GF-D8 (cell line): ENCODE measurements at places on chromosomes 4 and X.
A peak's percentile ranks its signal among the peaks of the same experiment; 100 is the strongest.

- no peak for DNase-seq
These were observed 24.1 kb upstream of the WFS1 start for GRCh38 chr4:6245246-6246169.

GRCh38 chrX:102517326-102517725 is 787 bp upstream of the TMSB15A start:
- DNase-seq = no peak

DNA sequence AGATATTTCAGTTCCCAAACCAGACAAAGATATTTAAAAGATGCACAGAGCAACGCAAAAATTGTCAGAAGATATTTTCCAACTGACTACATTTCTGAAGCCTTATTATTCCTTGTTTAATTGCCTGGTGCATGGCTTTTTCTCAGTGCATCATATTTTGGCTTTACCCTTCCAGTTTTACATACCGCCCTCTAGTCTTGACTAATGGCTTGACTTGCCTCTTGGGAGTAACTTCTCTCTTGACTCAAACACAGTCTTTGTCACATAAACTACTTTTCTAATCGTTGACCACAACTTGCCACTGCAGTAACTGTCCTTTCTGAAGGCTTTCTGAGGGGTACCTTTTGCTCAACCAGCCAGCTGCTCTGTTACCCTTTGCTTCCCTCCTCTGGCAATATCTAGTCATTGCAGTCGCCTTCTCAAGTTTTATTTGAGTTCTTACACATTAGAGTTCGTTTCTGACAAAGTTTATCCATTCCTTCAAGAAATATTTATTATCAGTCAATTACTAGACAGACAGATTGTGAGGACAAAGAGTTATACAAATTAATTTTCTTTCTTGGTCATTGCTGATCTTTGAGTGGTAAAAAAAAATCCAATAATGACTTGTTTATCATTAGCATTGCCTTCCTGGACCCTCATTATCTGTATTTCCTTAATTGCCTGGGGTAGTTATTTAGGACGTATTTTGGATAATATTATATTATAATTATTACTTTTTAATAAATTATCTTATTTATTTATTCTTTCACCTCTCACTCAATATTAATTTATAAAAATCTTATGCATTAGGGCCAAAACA is 506.9 kb upstream of the PCDH10 start:
- DNase-seq = no peak

- no peak for DNase-seq
These were observed at the start of gene STS for GRCh38 chrX:7147413-7147977. STS (plus strand) TSS chrX:7147712; CDS start chrX:7253200, 105,488 bp downstream.

GRCh38 chrX:154462396-154462795 is 4.3 kb downstream of the PLXNA3 start:
- no peak for DNase-seq

DNA sequence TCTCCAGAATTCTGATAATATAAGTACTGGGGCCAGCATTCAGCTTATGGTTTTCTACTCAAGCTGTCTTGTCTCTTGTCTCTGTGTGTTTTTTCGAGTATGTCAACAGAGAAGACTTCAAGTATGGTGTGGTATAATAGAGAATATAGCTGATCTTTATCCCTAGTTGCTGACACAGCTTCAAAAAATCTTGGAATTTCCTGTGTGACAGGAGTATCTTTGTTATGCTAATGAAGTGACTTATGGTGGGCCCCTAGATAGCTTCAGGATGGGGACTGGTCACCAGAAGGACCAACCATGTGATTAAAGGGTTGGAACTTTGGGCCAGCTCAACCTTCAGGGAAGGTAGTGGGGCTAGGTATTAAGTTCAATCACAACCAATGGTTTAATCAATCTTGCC is 2.9 kb downstream of the GPRASP3 start:
- DNase-seq = no peak

- DNase-seq = no peak
These were observed 394.3 kb upstream of the TRAM1L1 start for GRCh38 chr4:117479673-117480072.

GRCh38 chr4:128528793-128529553 is 241.4 kb upstream of the PGRMC2 start:
- DNase-seq = no peak

GRCh38 chr4:176134670-176135069 is 60.7 kb downstream of the SPATA4 start:
- DNase-seq = no peak

GRCh38 chr4:87042221-87042620 is 107.4 kb downstream of the AFF1 start:
- no peak for DNase-seq

GRCh38 chr4:138680256-138680655 is 335.3 kb upstream of the NOCT start:
- no peak for DNase-seq

DNA sequence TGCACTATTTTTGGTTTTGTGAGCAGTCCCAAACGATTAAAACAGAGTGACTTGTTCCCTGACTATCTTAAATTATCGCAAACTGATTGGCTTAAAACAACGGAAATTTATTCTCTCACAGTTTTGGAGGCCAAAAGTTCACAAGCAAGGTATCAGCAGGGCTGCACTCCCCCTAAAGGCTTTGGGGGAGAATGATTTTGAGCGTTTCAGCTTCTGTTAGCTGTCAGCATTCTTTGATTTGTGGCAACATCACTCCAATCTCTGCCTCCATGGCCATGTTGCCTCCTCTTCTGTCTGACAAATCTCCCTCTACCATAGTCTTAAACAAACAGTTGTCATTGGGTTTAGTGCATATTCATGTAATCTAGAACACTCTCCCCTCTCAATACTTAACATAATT is 459.6 kb upstream of the ATOH1 start:
- no peak for DNase-seq

DNA sequence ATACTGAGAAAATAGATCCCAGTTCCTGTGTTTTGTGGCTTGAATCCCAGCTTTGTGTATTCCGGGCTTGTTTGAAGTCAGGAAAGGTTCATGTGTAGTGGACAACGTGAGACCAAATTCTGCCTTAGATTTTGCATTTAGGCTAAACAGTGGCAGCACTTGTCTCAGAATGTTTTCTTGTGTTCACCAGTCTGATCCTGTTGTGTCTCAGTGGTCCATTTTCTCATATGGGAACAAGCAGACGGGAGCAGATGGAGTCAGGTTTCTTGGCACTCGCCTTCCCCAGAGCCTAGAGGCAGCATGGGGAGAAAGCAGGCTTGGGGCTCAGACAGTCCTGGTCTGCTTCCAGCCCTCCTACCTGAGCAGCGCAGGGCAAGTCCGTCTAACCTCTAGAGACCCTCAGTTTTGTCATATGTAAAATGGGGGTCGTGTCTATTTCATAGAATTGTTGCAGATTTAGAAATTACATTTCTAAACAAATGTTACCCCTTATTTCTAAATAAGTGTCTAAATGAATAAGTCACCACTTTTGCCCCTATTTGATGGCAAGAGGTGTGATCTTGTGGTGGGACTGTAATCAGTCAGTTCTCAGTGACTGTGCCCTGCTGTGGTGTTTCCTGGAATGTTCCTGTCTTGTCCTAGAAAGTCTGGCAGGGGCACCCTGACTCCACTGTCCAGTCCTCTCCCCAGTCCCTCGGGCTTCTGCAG is 28.3 kb upstream of the MSANTD1 start:
- DNase-seq = no peak

GRCh38 chr4:20666012-20666860 is 34.0 kb upstream of the PACRGL start:
- no peak for DNase-seq

DNA sequence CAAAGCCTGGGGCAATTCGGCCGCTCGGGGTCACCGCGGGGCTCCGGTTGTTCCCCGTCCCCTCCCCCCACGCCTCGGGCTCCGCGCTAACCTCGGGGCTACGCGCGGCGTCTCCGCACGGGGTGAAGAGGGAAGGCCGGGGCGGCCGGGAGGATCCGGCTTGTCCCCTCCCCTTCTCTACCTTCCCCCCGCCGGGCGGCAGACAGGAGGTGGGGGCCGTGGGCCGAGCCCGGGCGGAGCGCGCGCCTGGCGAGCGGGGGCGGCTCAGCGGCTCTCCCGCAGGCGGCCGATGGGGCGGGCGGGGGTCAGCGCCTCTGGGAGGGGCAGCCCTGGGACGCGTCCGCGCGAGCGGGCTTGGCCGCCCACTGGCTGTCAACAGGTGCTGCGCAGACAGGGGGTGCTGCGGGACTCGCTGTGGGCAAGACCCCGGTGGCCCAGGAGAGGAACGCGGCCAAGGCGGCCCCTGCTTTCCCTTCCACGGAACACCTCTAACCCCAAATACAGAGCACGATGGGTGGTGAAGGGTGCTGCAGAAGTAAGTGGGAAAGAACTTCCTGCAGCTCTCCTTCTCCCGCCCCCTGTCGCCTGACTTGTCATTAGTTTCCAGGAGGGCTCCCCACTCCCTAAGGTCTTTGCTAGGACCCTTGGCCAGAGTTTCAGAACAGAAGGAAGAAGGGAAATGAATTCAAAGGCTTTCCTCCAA is at the start of gene PDGFC:
Gene PDGFC, minus strand, starts transcription at position 124 of the 703 bp plus-strand sequence. CDS start 896 bp downstream, outside the sequence.
- DNase-seq = no peak

DNA sequence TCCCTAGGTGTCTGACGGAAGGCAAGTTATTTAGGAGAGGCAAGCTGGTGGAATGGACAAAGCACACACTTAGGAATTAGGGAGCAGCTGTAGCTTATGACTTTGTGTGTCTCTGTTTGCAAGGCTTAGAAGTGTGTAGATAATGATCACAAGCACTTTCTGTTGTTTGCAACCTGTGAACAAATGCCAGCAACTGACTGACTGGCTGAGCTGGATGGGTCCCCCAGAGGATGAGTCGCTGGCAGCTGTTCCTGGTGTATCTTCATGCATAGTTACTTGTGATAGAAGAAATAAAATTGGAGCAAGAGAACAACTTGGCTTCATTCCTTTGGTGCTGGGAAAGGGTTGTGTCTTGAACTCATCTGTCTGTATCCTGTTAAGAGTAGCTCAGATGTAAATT is 64.2 kb upstream of the BEND4 start:
- DNase-seq = no peak

DNA sequence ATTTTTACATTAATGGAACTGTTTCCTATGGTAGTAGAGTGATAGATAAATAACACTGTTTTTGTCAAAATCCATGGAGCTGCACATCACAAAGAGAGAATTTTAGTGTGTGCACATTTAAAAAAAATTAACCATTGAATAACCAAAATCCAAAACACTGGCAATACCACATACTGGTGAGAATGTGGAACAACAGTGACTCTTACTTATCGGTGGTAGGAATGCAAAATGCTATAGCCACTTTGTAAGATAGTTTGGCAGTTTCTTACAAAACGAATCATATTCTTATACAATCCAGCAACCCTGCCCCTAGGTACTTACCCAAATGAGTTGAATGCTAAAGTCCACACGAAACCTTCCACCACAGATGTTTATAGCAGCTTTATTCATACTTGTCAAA is 229.6 kb upstream of the GPR101 start:
- DNase-seq = no peak

DNA sequence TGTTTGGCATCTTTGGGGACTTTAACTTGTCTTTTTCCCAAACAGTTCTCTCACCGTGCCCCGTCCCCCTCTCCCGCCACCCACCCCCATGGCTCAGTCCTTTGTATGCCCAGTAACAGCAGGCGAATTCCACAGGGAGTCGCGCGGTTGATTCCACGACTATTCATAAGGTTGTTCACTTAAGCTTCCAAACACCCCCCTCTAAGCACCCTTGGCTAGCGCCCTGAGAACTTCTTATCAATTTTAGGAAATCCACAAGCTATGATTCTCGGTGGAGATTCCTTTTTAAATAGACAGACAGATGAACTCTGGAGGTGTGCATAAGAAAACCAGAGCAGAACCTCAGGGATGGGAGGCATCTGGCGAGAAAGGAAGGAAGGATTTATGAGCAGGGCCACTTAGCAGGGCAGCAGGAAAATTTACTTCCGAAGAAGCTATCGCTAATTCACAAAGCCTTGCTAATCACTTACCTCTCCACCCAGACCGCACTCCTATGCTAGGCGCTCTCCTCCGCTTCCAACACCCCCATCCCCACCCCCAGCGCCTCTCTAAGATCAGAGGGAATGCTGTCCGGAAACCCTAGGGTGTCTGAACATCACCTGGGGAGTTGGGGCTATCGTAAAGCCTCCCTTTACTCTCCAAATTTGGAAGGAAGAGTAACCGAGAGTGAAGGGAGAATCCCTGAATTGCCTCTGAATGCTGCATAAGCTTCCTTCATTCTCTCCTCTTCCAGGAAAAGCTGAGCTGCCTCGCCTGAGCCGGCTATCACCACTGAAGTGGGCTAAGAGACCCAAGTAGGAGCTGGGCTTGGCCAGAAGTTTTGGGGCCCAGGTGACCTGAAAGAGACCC is 1.7 kb downstream of the UNC5C start:
- DNase-seq = no peak

- no peak for DNase-seq
These were observed 409.4 kb downstream of the PCDH18 start for GRCh38 chr4:137122876-137123275.

- DNase-seq = peak; percentile 18
These were observed 2.7 kb downstream of the ABCD1 start for GRCh38 chrX:153727123-153727931.

DNA sequence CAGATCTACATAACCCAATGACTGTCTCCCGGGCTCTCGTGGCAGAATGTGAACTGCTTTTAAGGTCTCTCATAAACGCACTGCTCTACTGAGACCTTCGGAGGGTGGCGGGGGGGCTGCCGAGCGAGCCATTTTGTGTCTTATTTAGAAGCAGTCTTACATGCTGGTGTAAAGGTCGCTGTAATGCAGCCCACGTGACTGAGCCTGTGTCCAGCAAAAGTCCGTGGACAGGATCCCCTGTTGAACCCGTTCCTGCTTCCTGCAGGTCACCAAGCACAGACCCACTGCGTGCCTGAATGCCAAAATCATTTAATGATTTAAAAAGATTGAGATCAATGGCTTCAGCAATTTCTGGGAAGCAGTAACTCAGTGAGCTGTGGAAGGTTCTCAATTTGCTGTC is 415.9 kb downstream of the BCOR start:
- DNase-seq = no peak

DNA sequence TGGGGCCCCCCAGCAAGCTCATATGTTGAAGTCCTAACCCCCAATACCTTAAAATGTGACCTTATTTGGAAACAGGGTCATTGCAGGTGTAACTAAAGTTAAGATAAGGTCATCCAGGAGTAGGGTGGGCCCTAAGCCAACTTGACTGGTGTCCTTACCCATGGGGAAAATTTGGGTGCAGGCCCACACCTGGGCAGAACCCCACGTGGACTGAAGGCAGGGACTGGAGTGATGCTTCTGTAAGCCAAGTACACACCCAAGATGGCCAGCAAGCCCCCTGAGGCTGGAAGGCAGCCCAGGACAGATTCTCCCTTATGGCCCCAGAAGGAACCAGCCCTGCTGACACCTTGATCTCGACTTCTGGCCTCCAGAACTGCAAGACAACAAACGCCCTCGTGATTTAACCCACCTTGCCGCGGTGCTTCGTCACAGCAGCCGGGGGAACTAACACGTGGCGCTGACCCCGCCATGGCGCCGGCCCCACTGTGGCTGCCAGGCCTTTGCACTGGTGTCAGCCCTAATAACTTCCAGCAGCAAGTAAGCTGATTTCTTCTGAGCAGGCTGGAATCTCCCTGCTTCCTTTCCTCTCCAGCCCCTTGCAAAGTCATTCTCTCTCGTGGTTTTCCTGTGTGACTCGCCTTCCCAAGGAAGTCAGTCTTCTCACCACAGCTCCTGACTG is 23.2 kb upstream of the MXD4 start:
- no peak for DNase-seq

- no peak for DNase-seq
These were observed 6.6 kb upstream of the PRRG3 start for GRCh38 chrX:151688695-151689094.
